ENCODE measurements at places on chromosomes 12 and 14.

GRCh38 chr12:26535826-26536225, 297.2 kb downstream of the ITPR2 start:
- ATAC-seq, result no peak

DNA sequence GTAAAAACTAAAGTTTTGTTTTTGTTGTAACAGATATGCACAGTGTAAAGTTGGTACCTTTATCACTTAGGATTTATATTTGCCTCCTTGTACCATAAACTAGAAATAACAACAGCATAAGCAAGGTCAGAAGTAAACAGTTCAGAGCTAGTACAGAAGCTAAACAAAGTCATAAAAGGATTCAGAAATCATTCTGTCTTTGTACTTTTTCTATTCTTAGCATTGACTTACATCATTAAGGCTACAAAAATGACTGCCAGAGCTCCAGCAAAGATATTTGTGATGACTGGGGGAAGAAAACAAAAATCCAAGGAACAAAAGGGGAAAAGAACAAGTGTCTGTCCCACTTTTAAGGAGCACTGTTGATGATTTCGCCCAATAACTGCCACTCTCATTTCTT, 347.2 kb downstream of the CCDC91 start:
- no peak for ATAC-seq

DNA sequence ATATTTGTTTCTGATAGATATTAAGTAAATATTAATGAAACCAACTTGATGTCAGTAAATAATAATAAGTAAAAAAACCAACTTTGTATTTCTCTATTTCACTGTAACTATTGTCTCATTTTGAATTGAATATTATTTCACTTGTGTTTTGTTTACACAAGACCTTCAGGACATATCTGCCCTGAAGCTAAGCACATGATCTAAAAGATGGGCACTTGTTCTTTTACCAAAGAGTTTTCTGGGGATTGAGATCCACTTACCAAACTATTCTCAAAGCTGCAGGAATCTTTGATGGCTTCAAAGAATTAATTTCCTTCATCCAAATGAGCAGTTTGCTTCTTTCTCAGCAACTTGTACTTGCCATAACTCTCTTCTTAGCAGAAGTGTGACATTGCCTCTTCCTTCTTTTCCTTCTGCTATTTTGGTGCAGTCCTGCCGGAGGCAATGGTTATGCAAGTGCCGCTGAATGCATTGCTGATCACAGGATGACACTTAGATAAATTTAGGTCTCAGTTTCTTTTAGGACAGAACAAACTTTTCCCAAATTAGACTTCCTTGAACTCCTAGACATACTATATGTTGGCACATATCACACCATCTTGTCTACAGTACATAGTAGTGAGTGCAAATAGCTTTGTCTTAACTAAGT, 9.2 kb downstream of the FAR2 start:
- ATAC-seq, result no peak

GRCh38 chr12:6228535-6229223, 28.5 kb downstream of the CD9 start:
- ATAC-seq, result no peak

- no peak for ATAC-seq
These were observed 198.1 kb downstream of the STXBP6 start for GRCh38 chr14:24851837-24852236.

GRCh38 chr14:31075144-31075543, 49.0 kb upstream of the STRN3 start:
- no peak for ATAC-seq

DNA sequence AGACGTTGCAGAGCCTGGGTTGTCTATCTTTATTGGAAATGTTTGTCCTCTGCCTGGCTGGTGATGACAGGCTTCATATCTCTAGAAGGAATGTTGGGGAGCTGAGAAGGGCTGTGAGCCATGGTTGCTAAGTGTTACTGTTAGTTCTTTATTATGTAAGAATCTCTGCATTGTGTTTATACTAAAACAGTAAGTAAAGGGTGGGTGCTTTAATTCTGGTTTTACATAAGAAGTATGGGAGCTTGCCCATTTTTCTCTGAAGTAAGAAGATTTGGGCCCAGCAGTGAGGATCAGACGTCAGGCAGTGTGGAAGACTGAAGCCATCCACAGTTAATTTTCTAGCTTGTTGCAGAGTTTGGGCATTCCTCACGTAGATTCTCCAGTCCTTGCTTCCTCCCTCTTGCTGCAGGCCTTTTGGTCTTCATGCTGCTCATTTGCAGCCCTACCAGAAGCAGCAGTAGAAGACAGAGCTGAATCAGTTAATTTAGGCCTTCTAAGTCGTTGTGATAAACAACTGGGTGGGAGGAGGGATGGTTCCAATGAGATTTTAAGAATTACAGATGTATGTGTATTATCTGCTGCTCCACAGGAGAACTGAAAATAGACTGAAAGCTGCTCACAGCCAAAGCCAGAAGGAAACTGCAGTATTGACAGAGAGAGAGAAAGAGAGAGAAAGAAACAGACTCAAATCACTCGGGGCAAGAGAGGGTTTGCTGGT, 21.4 kb downstream of the WNT5B start:
- peak; percentile 40 for ATAC-seq

- no peak for ATAC-seq
These were observed 4.2 kb upstream of the SPIC start for GRCh38 chr12:101470939-101471338.

- no peak for ATAC-seq
These were observed 69.6 kb upstream of the CAPRIN2 start for GRCh38 chr12:30824311-30824710.

DNA sequence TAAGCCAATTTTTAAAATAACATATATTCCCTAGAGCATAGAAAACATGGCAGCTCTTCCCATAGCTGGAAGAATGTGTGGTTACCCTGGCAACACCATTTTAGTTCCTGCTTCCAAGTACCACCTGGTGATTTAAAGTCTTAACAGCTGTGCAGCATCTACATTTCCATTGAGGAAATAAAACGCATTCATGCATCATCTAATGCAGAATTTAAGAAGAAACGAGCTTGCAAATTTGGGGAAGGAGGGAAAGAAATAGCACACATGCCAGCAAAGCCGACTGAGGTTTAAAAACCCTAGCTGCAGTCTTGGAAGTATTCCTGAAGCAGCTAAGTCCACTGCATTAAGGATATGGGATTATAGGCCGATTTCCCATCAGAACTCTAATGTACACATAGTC, 22.8 kb upstream of the SLC38A2 start:
- ATAC-seq, result no peak

DNA sequence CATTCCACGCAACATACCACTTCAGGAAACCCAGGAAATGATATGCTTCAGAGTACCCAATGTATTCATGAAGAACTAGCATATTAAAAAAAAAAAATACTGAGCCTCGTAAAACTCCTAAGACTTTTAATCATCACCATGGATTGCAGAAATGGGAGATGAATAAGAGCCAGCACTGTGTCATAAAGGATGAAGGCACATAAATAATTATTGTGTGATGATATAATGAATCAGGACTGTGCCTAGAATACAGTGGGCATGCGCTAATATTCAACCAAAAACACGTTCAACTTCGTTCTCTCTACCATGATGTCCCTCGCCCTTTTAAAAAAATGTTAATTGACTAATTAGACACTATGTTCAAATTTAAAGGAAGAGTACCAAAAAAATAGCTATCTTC, 68.7 kb downstream of the CIT start:
- no peak for ATAC-seq

DNA sequence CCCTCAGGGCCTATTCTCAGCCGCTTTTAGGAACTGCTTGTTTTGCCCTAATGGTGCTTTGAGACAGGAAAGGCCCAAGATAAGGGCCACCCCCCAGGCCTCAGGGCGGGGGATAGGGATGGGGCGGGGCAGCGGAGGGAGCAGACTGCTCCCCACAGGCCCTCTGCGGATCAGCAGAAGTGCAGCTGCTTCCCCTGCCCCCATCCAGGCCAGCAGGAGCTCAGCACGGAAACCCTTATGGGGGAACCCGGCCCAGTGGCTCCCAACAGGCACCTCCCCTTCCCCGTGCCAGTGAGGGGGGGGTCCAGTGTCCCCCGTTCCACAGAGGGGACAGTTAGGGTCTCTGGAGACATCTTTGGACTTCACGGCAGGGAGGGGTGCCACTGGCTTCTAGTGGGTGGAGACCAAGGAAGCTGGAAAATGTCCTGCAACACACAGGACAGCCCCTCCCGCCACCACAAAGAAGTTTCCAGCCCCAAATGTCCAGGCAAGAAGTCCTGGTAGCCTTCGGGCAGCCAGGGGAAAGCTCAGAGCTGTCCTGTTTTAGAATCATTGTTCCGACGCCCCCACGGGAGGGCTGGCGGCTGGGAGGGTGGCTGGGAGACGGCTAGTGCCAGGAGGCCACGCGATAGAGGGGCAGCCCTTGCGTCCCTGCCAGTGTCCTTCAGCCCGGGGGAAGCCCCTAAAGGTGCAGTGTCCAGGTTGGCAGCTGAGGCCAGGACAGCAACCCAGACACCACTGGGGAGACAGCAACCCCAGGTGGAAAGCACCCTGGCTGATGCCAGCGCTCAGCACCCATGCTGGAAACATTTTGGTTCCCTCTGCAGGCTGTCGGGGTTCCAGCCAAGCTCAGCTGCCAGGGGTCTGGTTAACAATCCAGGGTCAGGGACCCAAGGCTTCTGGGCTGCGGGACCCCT, 10.4 kb upstream of the GPR132 start:
- no peak for ATAC-seq

- no peak for ATAC-seq
These were observed 717.7 kb upstream of the USP15 start for GRCh38 chr12:61542551-61542950.

DNA sequence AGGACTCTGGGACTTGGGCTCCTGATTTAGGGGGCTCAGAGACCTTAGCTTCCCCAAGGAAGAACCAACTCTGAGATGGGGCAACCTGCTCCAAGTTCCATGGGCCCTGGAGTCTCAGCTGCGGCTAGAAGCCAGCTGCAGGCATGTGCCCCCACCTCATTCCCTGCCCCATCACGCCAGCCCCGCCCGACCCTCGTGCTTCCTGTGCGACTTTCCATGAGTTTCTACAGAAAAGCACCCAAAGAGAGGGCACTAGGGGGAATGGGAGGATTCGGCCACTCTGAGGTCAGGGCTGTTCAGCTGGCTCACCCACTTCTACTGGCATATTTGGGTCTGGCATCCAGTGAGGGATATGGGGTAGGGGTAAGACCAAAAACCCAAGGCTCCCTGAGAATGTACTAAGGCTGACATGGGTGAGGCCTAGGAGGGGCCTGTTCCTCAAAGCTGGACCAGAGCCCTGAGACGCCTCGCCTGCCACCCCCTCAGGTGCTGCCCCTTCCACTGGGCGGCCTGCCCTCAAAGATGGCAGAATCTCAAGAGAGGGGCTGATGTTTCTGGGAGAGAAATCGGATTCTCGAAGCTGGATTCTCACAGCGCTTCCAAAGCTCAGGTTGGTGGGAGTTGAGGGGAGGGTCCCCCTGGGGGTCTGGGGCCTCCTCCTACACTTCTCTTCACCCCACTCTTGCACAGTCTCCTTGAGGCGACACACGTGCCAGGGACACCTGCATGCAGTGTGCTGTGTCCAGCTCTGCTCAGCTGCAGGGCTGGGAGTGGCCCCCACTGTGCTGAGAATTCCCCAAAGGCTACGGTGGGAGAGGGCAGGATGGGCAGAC, 22.1 kb downstream of the FAIM2 start:
- no peak for ATAC-seq

DNA sequence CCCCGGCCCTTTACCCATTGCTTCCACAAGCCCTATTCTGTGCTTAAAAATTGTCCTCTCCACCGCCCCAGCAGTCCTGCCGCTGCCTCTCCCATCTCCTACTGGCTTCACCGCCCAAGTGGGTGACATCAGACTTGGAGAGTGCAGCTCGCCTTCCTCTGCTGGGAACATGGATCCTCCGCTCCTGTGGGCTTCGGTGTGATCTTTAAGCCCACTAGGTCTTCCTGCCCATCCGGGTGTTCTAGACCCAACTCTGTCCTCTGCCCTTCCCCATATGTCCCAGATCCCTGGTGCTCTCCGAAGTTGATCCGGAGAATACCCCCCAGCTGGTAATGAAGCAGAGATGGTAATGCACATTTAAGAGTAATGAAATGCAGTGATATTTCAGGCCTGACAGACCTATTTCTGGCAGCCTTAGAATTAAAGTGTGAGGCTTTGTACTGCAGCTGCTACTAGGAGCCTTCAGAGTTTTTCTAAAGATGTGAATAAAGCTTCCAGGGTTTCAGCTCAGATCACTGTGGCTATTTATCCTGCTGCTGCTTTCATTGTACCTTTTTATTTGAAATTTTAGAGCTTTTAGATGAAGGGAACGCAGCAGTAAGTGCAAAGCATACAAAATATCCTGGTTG, 22.9 kb upstream of the CTDSP2 start:
- no peak for ATAC-seq

- ATAC-seq, result no peak
These were observed 39.9 kb upstream of the DHRS7 start for GRCh38 chr14:60204843-60205774.

GRCh38 chr14:81208489-81208888, 12.3 kb downstream of the GTF2A1 start:
- ATAC-seq, result no peak

GRCh38 chr12:1800401-1801302, 19.7 kb upstream of the LRTM2 start:
- ATAC-seq, result no peak

- peak; percentile 33 for ATAC-seq
These were observed 2.5 kb upstream of the TEP1 start for GRCh38 chr14:20415782-20416206.

GRCh38 chr14:21257394-21257909, 11.8 kb downstream of the HNRNPC start:
- ATAC-seq, result peak; percentile 23

GRCh38 chr12:68686262-68686594, 550 bp upstream of the NUP107 start:
- ATAC-seq, result no peak

DNA sequence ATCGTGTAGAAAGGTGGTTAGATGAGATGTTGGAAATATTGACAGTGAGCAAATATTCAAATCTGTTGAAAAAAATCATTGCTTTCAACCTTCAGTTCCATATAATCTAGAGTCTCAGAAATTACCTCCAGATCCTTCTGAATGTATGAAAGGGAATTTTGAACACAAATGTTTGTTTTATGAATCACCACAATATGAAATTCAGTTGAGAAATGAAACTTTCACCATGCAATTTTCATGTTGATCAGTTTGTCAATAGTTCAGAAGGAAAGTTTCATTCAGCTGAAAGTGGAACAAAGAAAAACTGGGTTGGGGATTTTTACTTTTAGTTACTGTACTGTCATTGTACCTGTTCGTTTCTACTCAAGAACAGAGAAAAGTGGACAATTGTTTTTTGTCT, 953.6 kb downstream of the SLC6A15 start:
- no peak for ATAC-seq

DNA sequence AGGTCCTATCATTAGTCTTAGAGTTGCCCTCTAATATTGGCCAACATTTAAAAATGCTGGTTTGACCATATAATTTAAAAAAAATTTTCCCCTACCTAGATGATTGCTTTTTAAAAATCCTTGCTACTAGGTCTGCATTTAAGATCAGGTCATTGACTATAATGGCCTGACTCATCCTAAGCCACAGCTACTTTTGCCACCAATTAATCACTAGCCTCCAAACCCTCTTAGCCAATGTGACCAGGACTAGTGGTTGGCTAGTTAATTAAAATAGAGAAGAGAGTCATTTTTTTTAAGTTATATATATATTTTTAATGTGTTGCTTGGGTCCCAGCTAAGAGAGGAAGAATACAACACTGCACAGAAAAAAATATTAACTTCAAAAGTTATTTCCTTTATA, 57.5 kb downstream of the SOS2 start:
- no peak for ATAC-seq

- peak; percentile 3 for ATAC-seq
These were observed 6.3 kb upstream of the LTBP2 start for GRCh38 chr14:74618078-74618952.

- ATAC-seq, result no peak
These were observed 18.9 kb upstream of the FIGNL2 start for GRCh38 chr12:51867371-51867770.

- no peak for ATAC-seq
These were observed 291.3 kb downstream of the SLC16A7 start for GRCh38 chr12:59887178-59887577.

Data from SK-N-SH treated with all-trans-retinoic acid at 6 μM for 48 hours (cell line).